ENCODE measurements at places on chromosomes 6 and 20.
A peak's percentile ranks its signal among the peaks of the same experiment; 100 is the strongest.

GRCh38 chr20:9321007-9321406 is 193.4 kb upstream of the LAMP5 start:
- H3K27me3 ChIP-seq, result no peaks in the 10 kb centered on the region
- H3K4me1 ChIP-seq, result no peaks in the 10 kb centered on the region
- H3K27ac ChIP-seq, result no peak overlapping the region
- H3K36me3 ChIP-seq, result no peaks in the 10 kb centered on the region

GRCh38 chr6:34063651-34064050 is 82.2 kb downstream of the GRM4 start:
- H3K4me3 ChIP-seq, result no peak overlapping the region
- no peak for DNase-seq
- peaks cover 96% of the 10 kb centered on the region for H3K27me3 ChIP-seq
- no peaks in the 10 kb centered on the region for H3K36me3 ChIP-seq
- H3K27ac ChIP-seq, result no peak overlapping the region
- no peaks in the 10 kb centered on the region for H3K4me1 ChIP-seq

DNA sequence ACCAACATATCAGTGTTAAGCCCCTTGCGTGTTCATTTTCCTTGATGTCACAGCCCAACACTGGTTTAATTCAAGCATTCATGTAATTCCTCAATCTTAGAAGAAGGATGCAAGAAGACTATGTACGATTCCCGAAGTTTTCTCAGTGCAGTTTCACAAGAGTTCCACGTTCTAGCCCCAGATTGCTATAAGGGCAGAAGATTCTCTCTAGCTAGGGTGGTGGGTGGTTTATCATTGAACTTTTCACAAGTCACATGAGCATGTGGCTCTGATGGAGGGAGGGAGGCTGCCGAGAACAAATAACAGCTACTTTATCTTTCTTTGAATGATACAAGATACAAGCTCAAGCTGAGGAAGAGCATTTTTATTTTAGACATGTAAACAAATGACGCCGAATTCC is 71.9 kb upstream of the NHSL1 start:
- no peak for DNase-seq
- H3K27ac ChIP-seq, result no peak overlapping the region
- H3K4me1 ChIP-seq, result no peaks in the 10 kb centered on the region
- H3K4me3 ChIP-seq, result no peak overlapping the region
- H3K36me3 ChIP-seq, result no peaks in the 10 kb centered on the region
- H3K27me3 ChIP-seq, result no peaks in the 10 kb centered on the region

GRCh38 chr20:44768256-44768655 is 22.6 kb downstream of the KCNK15 start:
- no peak overlapping the region for H3K4me3 ChIP-seq
- no peak overlapping the region for H3K27ac ChIP-seq
- no peaks in the 10 kb centered on the region for H3K4me1 ChIP-seq
- H3K36me3 ChIP-seq, result no peaks in the 10 kb centered on the region

DNA sequence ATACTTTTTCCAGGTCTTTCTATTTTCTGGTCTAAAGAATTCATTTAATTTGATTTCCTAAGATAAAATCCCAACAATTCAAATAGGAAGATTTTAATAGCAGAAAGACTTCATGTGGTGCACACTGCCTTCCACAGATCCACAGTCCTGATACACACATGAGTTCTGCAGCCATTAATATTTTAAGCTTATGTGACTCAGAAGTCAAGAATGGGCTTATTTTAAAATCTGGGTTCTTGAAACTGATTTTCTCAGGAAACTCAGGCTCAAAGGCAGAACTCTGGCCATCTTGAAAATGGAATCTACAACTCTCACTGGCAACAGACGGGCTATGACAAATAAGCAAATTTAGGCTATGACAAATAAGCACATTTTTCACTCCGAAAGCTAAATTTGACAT is 88.2 kb downstream of the COL12A1 start:
- no peaks in the 10 kb centered on the region for H3K27me3 ChIP-seq
- H3K27ac ChIP-seq, result no peak overlapping the region
- no peaks in the 10 kb centered on the region for H3K4me1 ChIP-seq
- no peak for DNase-seq

GRCh38 chr20:22491194-22491505 is 93.2 kb downstream of the FOXA2 start:
- no peak for DNase-seq
- no peaks in the 10 kb centered on the region for H3K27me3 ChIP-seq
- no peak overlapping the region for H3K27ac ChIP-seq
- H3K4me3 ChIP-seq, result no peak overlapping the region
- H3K4me1 ChIP-seq, result no peaks in the 10 kb centered on the region

DNA sequence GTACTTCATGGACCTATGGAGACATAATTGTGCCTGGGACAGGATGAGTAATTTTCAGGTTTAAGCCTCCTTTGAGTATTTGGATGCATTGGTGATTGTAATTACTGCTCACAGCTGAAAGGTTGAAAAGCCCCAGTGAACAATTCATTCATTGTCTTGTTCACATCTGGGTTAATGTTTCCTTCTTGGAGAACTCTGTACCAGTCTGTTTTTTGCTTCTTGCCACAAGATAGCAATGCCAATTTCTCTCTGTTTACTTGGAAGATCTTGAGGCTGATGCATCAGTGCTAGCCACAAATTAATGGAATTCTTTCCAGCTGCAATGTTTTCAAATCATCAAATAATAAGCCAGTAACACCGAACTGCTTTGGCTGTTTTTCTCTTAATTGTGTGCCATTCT is 207.8 kb downstream of the BMP2 start:
- H3K27me3 ChIP-seq, result no peaks in the 10 kb centered on the region
- no peaks in the 10 kb centered on the region for H3K4me1 ChIP-seq
- H3K36me3 ChIP-seq, result no peaks in the 10 kb centered on the region
- no peak overlapping the region for H3K27ac ChIP-seq
- DNase-seq, result no peak

GRCh38 chr20:54318892-54319291 is 111.0 kb downstream of the PFDN4 start:
- no peak overlapping the region for H3K27ac ChIP-seq
- no peak overlapping the region for H3K4me3 ChIP-seq
- DNase-seq, result no peak
- H3K4me1 ChIP-seq, result 0 out of 2 replicates have a peak, but pooled peaks cover 6% of the 10 kb centered on the region

GRCh38 chr6:108576709-108577108 is 16.0 kb downstream of the FOXO3 start:
- peaks cover 9% of the 10 kb centered on the region for H3K36me3 ChIP-seq
- DNase-seq, result peak; percentile 44
- H3K27ac ChIP-seq, result peak overlapping the region; percentile 80
- H3K4me1 ChIP-seq, result peaks cover 80% of the 10 kb centered on the region

DNA sequence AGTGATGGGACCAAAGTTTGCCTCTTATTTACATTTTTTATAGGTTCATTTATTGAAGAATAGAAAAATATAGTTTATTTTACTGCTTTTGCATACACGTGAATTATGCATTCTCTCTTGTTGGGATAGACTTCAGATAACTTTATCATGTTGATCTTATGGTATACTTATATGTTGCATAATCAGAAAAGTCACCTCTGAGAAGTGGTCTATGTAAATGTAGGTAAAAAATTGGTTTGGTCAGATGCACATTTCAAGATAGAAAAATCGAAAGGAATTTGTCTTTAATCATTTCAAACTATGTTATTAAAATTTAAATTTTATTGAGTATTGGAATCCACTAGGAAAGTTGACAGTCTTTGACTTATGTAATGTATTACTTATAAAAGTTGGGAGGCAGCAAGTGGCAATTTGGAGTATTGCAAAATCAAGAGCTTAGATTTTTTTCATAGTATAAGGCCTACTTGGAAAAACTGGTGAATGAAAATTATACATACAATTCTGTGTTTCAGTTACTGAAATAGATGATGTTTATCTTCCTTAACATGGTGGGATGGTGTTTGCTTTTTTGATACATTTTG is 2.4 kb downstream of the PHF3 start:
- H3K4me1 ChIP-seq, result peaks cover 6% of the 10 kb centered on the region
- H3K4me3 ChIP-seq, result peak overlapping the region; percentile 88
- no peak overlapping the region for H3K27ac ChIP-seq
- H3K36me3 ChIP-seq, result no peaks in the 10 kb centered on the region

- H3K27me3 ChIP-seq, result no peaks in the 10 kb centered on the region
- H3K4me1 ChIP-seq, result peaks cover 10% of the 10 kb centered on the region
- H3K27ac ChIP-seq, result no peak overlapping the region
- H3K4me3 ChIP-seq, result no peak overlapping the region
Observed at GRCh38 chr6:71332012-71332411, 43.4 kb downstream of the OGFRL1 start.

DNA sequence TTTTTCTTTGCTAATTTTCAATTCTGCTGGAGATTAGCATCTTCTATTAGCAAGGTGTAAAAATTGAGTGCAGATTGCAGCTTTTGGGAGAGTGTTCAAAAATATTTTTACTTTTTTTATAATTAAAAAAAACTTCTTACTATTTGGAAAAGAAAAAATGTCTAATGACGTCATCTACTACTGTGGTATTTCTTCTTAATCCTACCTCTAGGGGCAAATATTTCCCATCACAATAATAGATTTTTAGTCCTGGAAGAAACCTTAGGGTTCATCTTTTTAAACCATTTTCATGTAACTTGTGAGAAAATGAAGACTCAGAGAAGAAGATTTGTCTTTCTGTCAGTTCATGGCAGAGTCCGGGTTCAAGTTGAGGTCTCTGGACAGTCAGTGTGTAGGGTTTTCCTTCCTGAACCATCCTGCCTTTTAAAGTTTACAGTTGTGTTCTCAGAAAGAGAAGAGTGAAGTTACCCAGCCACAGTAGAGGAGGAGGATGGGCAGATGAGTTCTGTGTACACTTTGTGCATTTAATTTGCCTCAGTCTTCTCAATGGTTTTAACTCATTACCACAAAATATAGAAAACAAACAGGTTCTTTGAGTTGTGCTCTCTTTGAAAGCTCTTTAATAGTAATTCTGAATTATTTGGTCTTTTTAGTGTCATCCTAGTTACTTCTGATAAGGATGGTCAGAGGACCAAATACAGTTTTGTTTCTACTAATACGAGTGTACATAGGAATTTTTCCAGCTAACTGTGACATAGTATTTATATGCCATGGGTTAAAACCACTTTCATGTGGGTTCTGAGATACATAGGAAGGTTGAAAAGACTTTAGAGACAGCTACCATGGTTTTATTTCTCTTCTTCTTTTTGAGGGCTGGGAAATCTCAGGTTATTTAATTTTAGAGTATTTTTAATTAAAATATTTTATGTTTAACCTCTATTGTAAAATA is 184.7 kb downstream of the CDKAL1 start:
- H3K36me3 ChIP-seq, result no peaks in the 10 kb centered on the region
- no peak overlapping the region for H3K27ac ChIP-seq
- no peak for DNase-seq
- H3K4me3 ChIP-seq, result no peak overlapping the region
- H3K4me1 ChIP-seq, result peaks cover 12% of the 10 kb centered on the region

- peak; percentile 76 for DNase-seq
- no peaks in the 10 kb centered on the region for H3K27me3 ChIP-seq
- H3K27ac ChIP-seq, result no peak overlapping the region
- no peaks in the 10 kb centered on the region for H3K36me3 ChIP-seq
- peaks cover 14% of the 10 kb centered on the region for H3K4me1 ChIP-seq
- no peak overlapping the region for H3K4me3 ChIP-seq
Observed at GRCh38 chr6:39812853-39813533, 20.8 kb downstream of the DAAM2 start.

- no peak overlapping the region for H3K4me3 ChIP-seq
- H3K27ac ChIP-seq, result no peak overlapping the region
- no peaks in the 10 kb centered on the region for H3K27me3 ChIP-seq
- H3K4me1 ChIP-seq, result no peaks in the 10 kb centered on the region
- no peak for DNase-seq
Observed at GRCh38 chr6:111230351-111231089, 143.2 kb downstream of the SLC16A10 start.

- no peaks in the 10 kb centered on the region for H3K27me3 ChIP-seq
- H3K27ac ChIP-seq, result no peak overlapping the region
- peak; percentile 14 for DNase-seq
- no peaks in the 10 kb centered on the region for H3K36me3 ChIP-seq
Observed at GRCh38 chr6:115838763-115839401, 221.8 kb downstream of the FRK start.

GRCh38 chr6:168540713-168541291 is 99.8 kb downstream of the SMOC2 start:
- H3K27ac ChIP-seq, result no peak overlapping the region
- no peaks in the 10 kb centered on the region for H3K27me3 ChIP-seq
- H3K4me1 ChIP-seq, result no peaks in the 10 kb centered on the region
- H3K36me3 ChIP-seq, result no peaks in the 10 kb centered on the region
- H3K4me3 ChIP-seq, result no peak overlapping the region

GRCh38 chr6:29943053-29943966 is 978 bp downstream of the HLA-A start:
- no peaks in the 10 kb centered on the region for H3K36me3 ChIP-seq
- no peaks in the 10 kb centered on the region for H3K4me1 ChIP-seq
- H3K4me3 ChIP-seq, result peak overlapping the region; percentile 72
- DNase-seq, result no peak

- no peaks in the 10 kb centered on the region for H3K27me3 ChIP-seq
- DNase-seq, result peak; percentile 25
- peaks cover 10% of the 10 kb centered on the region for H3K4me1 ChIP-seq
- H3K36me3 ChIP-seq, result no peaks in the 10 kb centered on the region
- H3K27ac ChIP-seq, result no peak overlapping the region
Observed at GRCh38 chr6:24272553-24272952, 85.3 kb downstream of the DCDC2 start.

DNA sequence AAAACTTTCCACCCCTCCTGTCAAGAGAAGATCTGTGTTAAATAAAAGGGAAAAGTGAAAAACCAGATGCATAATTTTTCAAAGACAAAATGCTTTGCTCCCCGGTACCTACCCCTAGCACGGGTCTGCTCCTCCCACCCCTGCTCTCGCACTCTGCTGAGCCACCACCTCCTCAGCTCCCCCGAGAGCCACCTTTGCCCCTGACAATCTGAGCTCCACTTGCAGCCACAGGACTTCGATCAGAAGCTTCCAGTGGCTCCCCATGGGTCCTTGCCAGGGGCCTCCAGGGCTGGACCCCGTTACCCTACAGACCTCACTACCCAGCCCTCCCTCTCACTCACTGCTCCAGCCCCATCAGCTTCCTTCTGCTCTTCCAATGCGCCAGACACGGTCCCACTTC is 171.7 kb downstream of the PREX1 start:
- H3K4me1 ChIP-seq, result no peaks in the 10 kb centered on the region
- H3K27me3 ChIP-seq, result no peaks in the 10 kb centered on the region
- no peaks in the 10 kb centered on the region for H3K36me3 ChIP-seq
- H3K27ac ChIP-seq, result no peak overlapping the region
- no peak overlapping the region for H3K4me3 ChIP-seq

- no peaks in the 10 kb centered on the region for H3K36me3 ChIP-seq
- 0 out of 2 replicates have a peak, but pooled peaks cover 5% of the 10 kb centered on the region for H3K4me1 ChIP-seq
- no peak overlapping the region for H3K4me3 ChIP-seq
- no peak overlapping the region for H3K27ac ChIP-seq
- H3K27me3 ChIP-seq, result peaks cover 84% of the 10 kb centered on the region
- no peak for DNase-seq
Observed at GRCh38 chr20:63454731-63455567, 17.5 kb downstream of the KCNQ2 start.

- no peak overlapping the region for H3K27ac ChIP-seq
- no peak for DNase-seq
- no peaks in the 10 kb centered on the region for H3K27me3 ChIP-seq
- no peaks in the 10 kb centered on the region for H3K4me1 ChIP-seq
Observed at GRCh38 chr6:45388328-45388727, 10.6 kb upstream of the SUPT3H start.
